NCI-H1092 treated with DMSO at 0.1 percent for 48 hours (cell line): ENCODE measurements at places on chromosomes 2 and 18.

GRCh38 chr18:42030586-42031182 lies 75.7 kb downstream of the PIK3C3 start:
- DNase-seq: no peak

DNA sequence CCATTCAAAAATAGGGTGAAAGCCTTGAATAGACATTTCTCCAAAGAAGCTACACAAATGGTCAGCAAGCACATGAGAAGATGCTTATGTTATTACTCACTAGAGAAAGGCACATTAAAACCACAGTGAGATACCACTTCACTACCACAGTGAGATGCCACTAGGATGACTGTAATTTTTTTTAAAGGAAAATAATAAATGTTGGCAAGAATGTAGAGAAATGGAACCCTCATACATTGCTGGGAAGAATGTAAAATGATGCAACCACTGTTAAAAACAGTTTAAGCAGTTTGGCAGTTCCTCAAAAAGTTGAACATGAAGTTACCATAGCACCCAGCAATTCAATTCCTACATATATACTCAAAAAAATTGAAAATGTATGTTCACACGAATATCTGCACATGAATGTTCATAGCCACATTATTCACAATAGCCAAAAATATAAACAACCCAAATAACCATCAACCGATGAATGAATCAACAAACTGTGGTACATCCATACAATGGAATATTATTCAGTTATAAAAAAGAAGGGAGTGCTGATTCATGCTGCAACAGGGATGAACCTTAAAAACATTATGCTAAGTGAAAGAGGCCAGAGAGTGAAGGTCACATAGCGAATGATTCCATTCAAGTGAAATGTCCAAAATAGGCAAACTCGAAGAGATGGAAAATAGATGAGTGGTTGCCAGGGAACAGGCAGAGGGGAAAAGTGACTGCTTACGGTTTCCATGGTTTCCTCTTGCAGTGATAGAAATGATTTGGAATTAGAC lies 156.2 kb upstream of the NDUFV2 start:
- DNase-seq: no peak

DNA sequence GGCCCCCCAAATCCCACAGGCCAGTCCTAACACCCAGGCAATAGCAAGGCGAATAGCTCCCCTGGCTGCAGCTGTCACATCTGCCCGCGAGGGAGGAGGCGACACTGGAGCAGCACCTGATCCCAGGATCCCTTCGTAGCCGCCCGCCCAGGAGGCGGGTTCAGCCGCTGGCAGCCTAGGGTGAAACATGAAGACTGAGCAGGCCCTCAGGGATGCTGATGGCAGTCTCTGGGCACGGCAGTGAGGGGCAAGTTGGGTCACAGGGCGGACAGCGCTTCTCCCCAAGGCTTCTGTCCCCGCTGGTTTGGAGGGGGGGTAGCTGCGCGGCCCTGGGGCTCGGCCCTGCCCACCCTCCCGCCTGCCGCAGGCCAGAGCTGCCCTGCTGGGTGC lies 1.9 kb downstream of the DNMT3A start:
- DNase-seq: peak; percentile 40

- peak; percentile 83 for DNase-seq
Observed at GRCh38 chr2:23593752-23594459, 208.9 kb downstream of the KLHL29 start.

GRCh38 chr2:231655894-231656293 lies 52.4 kb upstream of the PTMA start:
- DNase-seq: no peak

GRCh38 chr2:152349416-152349815 lies 14.4 kb downstream of the FMNL2 start:
- no peak for DNase-seq

- DNase-seq: peak; percentile 47
Observed at GRCh38 chr2:127197475-127198385, 22.4 kb downstream of the CYP27C1 start.

DNA sequence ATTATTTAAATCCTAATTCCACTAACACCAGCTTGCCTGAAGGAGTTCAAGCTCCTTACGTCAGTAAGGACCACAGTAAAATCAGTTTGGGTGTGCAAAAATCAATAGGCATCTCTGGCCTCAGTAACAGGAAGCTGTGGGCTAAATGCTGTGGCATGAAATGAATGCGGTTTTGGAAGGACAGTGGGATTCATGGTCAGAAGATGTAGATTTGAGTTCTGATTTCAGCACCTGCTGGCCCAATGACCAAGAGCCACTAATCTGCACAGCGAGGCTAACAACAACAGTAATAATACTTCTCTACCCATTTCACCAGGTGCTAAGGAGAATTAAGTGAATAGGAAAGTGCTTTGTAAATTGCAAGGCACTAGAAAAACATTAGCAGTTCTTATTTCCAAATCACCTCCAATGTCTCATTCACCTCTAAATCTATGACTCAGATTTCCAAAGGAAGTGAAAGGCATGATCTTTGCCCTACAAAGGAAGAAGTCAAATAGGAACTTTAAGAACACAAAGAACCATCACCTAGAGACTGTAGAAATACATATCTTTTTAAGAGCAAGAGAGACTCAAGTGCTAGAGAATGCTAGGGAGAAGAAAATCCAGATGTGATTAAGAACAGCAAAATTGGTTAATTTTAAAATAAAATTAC lies 172.6 kb downstream of the ANKRD44 start:
- DNase-seq: no peak

DNA sequence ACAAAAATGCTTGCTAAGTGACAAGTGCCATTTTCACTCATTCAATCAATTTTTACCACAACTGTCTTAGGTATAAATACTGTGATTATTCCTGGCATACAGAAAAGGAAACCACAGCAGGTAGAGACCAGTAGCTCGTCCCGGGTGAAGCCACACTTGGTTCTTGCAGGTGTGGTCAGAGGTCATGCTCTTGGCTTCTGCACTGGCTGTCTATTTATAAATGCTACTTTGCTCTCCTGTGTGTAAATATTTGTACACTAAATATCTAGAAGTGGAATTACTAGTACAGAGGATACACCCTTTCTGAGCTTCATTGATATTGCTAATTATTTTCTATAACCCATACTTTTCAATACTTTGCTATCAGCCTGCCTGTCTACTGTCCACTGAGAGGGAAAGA lies 284.6 kb downstream of the MYT1L start:
- no peak for DNase-seq

- peak; percentile 58 for DNase-seq
Observed at GRCh38 chr2:216666461-216667233, 28.7 kb downstream of the IGFBP5 start.

DNA sequence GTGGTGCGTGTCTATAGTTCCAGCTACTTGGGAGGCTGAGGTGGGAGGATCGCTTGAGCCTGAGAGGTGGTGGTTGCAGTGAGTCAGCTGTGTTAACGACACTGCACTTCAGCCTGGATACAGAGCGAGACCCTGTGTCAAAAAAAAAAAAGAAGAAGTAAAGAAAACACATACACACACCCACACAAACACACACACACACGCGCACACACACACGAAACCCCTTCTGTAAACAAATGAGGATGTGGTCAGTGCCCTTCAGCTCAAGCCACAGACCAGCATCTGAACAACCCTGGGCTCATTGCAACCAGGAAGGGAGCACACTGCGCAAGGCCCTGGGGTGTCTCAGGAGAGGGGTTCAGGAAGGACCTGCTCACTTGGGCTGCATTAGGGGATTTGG lies 47.9 kb upstream of the KCNF1 start:
- no peak for DNase-seq

- no peak for DNase-seq
Observed at GRCh38 chr2:122367646-122368010, 612.2 kb downstream of the TSN start.

DNA sequence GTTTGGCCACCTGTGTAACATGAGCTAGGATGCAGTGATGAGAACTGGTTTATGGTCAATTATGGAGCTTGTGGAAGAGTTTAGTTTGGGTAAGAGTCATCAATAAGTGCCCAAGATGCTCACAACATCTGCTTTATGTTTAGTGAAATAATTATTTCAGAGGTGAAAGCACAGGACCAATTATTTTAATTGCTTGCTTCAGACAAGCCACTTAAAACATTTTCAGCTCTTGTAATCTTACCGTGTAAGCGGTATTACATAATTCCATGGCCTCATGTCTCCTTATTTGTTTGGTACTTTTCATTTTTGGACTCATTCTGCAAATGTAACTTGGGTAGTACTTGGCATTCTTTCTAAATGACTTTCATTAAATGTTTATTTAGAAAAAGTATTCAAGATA lies 5.4 kb downstream of the B3GNT2 start:
- peak; percentile 39 for DNase-seq

GRCh38 chr18:63149302-63149587 lies 170.3 kb downstream of the BCL2 start:
- peak; percentile 72 for DNase-seq

- no peak for DNase-seq
Observed at GRCh38 chr2:219707496-219708285, 80.3 kb downstream of the SLC4A3 start.

- DNase-seq: no peak
Observed at GRCh38 chr2:162965191-162965590, 126.6 kb upstream of the KCNH7 start.

GRCh38 chr18:75128911-75129716 lies 79.8 kb downstream of the PTGR3 start:
- DNase-seq: no peak

DNA sequence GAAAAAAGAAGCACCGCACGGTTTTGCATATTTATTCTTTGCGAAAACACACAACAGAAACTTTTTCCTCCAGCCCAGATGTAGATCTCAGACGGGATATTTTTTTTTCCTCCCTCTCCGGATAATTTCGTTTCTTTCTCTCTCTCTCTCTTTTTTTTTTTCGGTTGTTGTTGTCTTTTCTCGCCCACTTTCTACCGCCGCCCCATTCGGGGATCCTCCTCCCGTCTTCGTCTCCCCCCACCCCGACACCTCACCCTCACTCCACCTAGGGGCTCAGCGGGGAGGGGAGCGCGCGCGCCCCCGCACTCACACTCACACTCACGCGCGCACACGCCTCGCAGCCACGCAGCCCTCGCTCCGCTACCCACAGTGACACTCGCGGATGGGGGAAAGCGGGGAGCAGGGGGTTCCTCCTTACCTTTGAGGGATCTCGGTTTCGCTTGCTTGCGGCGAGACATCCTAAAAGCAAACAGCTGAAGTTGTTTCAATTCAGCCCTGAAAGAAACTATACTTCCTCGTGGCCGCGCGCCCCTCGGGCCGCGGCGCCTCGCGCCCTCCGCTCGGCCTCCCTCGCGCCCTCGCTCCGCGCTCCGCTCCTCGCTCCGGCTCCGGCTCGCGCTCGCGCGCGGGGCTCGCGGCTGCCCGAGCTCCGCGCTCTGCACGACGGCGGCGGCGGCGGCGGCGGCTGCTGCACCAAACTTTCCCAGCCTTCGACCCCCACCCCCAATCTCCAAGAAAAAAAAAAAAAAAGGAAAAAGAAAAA lies 1.3 kb downstream of the ZNF521 start:
- no peak for DNase-seq

DNA sequence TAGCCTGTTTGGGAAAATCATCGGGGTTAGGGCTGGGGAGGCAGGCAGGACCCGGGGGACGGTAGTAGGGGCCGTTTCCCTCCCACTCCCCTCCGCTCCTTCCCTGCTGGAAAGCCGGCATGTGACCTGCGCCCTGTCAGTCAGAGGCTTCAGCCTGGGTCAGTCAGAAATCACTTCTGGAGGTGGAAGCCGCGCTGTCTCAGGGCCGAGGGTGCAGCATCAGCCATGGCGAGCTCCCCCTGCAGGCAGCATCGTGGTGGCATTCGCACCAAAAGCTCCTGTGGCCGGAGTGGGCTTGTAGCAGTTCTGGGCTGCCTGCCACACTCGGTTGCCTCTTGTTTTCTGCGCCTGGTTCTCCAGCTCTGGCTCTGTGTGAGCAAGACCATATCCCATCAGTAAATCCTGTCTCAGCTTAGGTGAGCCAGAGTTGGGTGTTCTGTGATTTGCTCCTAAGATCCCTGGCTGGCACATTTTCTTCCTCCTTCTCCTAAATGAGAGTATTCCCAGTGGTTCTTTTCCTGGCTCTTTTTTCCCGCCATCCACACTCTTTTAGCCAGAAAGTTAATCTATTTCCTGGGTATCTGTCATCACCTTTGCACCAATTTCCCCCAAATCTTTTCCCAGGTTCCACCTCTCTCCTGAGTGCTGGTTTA lies 123.9 kb upstream of the CD302 start:
- DNase-seq: no peak

DNA sequence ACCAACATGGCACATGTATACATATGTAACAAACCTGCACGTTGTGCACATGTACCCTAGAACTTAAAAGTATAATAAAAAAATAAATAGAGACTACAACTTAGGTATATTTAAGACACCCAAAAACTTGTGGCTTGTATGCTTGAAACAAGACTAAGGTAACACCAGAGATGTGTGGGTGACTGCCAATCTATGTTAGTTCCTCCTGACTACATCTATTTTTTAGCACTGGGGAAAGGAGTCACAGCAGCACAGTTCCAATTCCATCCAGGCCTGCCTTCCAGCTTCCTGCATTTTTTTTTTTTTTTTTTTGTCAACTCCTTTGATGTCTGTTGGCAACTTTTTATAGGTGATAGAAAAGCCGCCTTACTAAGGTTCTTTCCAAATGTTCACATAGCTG lies 18.2 kb downstream of the C2orf69 start:
- DNase-seq: no peak

- DNase-seq: no peak
Observed at GRCh38 chr2:75497256-75497655, 63.5 kb downstream of the EVA1A start.

GRCh38 chr18:62672600-62672999 lies 42.7 kb upstream of the PHLPP1 start:
- DNase-seq: no peak

DNA sequence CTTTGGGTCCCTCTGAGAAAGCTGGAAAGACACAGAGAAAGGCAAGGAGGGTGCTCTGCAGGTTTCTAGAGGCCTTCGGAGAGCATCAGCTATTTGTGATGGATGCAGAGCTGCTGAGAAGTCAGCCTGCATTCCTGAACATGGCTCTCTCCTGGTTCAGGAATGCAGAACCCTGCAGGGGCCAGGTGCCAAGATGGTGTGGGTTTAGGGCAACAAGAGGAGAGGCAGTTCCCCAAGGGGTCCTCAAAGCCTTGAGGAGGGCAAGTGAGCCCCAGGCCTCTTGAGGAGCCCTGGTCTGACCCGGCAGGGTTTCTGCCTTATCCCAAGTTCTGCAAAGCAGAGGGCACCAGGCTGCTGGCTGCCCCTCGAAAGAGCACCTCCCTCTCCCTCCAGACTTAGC lies 93.3 kb downstream of the HS1BP3 start:
- DNase-seq: no peak

DNA sequence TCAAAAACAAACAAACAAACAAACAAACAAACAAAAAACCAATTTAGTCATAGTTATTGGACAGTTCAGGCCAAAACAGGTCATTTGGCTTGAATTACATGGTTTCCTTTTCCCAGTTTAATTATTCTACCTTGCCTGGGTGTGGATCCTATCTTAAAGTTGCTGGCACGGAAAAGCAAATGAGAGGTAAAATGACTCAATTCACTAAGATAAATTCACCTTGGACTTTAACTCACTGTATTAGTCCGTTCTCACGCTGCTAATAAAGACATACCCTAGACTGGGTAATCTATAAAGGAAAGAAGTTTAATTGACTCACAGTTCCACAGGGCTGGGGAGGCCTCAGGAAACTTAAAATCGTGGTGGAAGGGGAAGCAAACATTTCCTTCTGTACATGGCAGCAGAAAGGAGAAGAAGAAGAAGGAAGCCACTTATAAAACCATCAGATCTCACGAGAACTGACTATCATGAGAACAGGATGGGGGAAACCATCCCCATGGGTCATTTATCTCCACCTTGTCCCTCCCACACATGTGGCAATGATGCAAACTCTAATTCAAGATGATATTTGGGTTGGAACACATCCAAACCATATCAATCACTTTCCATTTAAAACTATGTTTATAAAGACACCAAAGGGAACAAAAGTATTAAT lies 22.5 kb upstream of the TRAPPC8 start:
- no peak for DNase-seq

GRCh38 chr2:6995391-6996097 lies 78.3 kb downstream of the RNF144A start:
- no peak for DNase-seq
